Fibroblast of lung (primary cell): ENCODE measurements at places on chromosomes 16 and 17.

DNA sequence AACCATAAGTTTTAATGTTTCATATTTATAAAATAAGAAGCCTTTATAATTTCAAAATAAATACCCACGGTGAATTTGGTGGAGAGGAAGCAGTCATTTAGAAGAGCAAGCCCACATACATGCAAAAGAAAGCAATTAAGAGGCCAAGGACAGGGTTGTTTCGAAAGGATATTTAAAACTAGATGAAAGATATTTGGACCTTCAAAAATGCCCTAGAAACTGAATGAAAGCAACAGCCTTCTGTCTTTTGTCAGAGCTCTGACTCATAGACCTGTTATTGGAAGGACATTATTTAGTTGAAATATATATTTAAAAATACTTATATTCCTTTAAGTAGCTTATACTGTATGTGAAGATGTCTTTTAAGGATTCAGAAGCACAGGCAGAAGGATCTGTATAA, 8.6 kb upstream of the METTL9 start:
- no peak for DNase-seq

DNA sequence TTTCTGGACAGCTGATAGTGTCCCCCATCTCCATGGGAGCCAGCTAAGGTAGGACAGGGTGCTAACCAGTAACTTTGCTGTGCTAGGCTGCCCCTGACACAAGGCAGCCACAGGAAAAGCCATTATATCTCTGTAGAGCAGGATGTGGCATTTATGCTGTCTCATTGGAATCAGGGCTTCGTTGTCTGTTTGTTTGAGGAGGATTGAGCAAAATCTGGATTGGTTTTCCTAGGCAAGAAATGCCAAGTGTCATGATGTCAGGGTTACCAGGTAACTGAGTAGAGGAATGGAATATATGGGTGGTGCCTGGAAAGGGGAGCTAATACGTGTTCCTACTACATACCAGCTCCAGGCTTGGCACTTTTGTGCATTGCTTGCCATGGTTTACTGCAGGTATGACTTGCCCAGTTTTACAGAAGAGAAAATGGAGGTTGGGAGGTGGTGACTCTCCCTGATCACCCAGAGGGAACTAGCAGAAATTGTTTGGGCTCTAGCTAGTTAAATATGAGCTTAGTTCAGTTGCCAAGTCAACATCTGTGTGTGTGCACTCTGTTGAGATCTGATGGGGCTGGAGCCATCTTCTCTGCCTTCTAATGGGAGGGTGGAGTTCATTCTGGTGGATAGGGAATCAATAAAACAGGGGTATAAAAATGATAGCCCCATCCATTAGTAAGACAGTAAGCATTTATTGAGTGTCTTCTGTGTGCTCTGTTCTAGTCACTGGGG, 33.9 kb downstream of the GNAO1 start:
- DNase-seq, result no peak

- no peak for DNase-seq
Observed at GRCh38 chr16:12410837-12411490, 392.7 kb downstream of the CPPED1 start.

GRCh38 chr16:14497245-14498082, 132.6 kb downstream of the PARN start:
- no peak for DNase-seq

DNA sequence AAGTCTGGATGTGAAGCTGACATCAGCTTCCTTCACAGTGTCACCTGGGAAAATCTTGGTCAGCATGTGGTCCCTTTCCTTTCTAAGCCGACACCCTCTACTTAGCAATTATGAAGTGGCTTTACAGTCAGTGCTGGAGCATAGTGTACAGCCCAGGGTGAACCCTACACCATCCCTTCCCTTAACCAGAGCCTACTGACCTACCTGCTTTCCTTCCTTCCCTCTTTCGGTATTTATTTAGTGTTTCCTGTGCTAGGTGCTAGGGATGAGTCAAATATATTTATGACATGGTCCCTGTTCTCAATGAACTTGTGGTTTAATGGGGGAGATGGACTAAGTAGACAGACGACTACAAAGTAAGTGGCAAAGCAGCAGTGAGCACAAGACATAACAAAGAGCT, 77.5 kb downstream of the CDK5R1 start:
- DNase-seq, result no peak
